ENCODE measurements at places on chromosomes 7 and 10.
A peak's percentile ranks its signal among the peaks of the same experiment; 100 is the strongest.

DNA sequence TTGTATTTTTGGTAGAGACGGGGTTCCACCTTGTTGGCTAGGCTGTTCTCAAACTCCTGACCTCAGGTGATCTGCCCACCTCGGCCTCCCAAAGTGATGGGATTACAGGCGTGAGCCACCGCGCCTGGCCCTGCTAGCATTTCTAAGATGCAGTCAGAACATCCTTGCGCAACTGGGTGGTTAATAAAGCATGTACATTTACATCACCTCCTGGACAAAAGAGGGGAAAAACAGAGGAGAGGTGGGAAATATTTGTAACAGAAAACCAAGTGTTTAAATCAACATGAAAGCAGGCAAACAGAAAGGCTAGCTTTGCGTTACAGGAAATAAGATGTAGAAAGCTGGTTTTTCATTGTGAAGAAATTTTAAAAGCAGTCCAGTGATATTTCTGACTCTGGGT is 220.9 kb upstream of the KMT2E start:
- peak; percentile 3 for DNase-seq

DNA sequence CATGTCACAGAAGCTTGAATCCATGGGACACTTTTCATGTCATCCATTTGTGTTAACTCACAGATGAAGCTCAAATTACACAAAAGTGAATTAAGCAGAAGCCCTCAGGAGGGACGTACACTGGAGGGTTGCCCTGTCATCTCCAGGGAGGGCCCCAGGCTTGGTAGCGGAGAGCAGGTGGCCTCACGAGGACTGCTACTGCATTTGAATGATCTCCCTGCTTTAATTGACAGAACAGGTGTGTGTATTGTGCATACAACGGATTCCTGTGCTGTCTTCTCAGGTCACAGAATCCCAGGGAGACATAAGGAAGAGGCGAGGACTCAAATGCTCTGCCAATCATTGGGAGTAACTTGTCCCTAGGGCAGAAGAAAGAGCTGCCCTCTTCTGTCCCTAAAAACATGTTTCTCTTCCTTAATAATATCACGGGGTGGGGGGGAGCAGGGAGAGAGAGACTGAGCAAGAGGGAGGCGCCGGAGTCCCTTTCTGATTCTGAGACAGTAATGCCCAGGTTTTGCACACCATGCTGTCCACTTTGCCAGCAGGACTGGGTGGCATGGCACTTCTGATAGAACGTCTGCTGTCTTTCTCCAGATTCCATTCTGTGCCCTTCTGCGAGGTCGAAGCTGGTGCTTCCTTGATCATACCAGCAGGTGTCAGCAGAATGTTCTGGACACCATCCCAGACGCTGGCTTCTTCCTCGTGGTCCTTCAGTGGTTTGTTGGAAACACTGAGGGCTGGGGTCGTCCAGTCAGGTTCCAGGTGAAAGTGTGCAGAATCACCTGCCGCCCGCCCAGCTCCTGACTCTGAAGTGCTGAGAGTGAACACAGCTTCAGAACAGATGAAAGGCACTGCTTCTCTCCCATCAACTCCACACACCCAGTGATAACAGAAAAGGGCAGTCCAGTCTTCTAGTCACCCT is 26.2 kb upstream of the RASGEF1A start:
- DNase-seq = no peak

- peak; percentile 67 for DNase-seq
Observed at GRCh38 chr10:126014309-126014708, 117.9 kb downstream of the FANK1 start.

GRCh38 chr7:46759711-46760480 is 822.0 kb downstream of the TNS3 start:
- no peak for DNase-seq

DNA sequence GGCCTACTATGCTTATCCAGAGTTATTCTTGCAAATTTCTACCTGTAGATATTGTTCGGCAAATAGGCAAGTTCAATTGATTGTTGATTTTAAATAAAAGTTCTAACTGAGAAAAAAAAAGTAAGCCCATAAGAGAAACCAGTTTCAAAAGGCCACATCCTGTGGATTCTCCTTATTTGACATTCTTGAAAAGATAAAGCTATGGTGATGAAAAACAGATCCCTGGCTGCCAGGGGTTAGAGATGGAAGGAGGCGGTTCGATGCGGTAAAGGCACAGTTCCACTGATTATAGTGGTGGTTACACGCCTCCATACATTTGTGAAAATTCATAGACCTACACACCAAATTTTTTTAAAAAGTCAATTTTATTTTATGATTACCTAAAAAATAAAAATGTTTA is 347.8 kb downstream of the KCNMA1 start:
- DNase-seq = no peak

DNA sequence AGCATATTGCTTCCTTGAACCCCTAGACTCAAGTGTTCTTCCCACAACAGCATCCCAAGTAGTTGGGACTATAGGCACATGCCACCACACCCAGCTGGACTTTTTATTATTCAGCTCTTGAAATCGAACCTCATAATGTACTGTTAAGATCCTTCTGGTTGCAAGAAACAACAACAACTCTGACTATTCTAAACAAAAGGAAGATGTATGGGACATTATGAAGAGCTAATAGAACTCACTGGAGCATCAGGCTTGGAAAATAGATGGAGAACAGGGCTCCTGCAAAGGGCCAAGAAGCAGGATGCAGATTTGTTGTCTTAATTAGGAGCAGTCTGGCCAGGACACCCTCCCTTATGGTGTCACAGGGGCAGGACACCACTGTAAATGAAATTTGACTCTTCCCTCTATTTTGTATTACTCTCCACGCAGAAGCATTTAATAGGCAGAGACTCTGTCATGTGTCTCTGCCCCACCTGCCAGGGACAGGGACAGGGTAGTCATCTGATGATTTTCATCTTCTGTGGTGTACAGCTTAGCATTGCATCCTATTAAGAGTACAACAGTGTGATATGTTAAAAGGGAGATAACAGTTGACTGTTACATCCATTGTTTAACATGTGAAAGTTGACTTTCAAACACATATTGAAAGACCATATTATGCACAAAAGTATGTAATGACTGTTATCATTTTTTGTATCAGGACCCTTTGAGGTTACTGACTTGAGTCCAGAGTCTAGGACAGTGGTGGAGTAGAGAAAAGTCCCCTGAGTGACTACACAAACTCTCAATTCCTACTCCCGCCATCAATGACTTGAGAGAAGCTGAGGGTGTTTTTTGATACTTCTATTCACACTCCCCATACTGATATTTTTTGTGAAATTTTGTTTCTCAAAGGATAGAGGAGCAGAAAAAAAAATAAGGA is 157.3 kb downstream of the LRRC4 start:
- no peak for DNase-seq

GRCh38 chr7:3300221-3300650 is 816 bp upstream of the SDK1 start:
- DNase-seq = no peak

GRCh38 chr7:63012633-63013183 is 985.9 kb upstream of the ZNF722 start:
- DNase-seq = no peak

DNA sequence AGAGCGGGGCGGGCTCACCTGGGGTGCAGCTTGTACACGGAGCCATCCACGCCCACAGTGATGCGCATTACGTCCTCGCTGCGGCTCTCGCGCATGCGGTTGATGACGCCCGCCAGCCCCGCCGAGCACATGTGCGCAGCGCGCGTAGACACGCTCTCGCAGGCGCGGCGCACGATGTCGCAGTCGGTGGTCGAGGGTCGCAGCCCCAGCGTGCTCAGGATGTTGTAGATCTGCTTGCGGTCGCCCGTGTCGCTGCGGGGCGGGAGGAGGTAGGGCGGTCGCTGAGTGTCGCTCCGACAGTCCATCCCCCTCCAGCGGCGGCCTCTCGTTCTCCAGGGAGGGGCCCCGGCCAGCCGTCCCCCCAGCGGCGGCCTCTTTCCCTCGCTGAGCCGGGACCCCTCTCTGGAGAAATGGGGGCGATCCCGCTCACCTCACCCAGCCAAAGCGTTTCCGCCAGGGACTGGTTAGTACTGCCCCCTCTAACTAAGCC is 4.4 kb upstream of the MYL7 start:
- DNase-seq = no peak

DNA sequence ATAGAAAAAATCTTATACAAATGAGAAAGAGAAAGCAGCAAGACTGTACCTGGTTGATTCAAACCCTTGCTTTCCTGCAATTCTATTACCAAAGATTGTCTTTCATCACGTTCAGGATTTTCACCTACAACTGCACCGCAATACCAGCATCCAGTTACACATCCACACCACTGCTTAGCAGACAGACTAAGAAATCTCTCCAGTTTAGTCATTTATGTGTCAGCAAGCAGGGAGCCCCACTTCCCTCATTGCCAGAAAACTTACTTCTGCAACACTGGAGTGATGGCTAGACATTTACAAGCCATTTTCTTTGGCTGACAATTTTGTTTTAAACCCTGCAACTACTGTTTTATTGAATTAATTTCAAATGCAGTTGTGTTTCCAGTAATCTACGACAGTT is 359.6 kb upstream of the MEOX2 start:
- DNase-seq = peak; percentile 43

- no peak for DNase-seq
Observed at GRCh38 chr10:114404171-114405010, at the start of gene AFAP1L2. TSS of gene AFAP1L2 (minus strand) at chr10:114404502. CDS start at chr10:114404455, 47 bp downstream.

DNA sequence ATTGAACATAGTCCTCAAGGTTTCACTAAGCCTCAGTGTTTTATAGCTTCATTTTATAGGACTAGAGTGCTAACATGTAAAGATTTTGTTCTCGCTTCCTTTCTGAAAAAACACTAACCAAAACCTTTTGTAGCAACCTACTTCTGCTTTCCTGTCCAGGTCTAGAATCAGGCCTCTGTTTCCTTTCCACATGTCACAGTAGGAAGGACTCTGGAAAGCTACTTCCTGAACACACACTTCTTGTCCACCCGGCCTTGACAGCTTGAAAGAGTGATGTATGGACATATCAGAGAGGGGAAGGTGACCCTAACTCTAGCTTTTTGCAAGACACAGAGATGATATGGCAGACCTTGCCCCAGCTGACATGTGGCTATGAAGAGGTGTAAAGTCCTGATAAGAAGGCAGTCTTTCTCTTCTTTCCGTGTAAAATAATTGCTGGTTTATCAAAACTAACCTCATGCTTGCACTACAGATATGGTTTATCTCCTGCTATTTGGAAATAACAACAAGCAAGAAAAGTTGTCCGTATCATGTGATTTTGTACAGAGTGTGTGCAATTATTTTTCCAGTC is 175.4 kb downstream of the SKAP2 start:
- DNase-seq = no peak

GRCh38 chr10:65555192-65555591 is 1370.6 kb upstream of the LRRTM3 start:
- DNase-seq = no peak

DNA sequence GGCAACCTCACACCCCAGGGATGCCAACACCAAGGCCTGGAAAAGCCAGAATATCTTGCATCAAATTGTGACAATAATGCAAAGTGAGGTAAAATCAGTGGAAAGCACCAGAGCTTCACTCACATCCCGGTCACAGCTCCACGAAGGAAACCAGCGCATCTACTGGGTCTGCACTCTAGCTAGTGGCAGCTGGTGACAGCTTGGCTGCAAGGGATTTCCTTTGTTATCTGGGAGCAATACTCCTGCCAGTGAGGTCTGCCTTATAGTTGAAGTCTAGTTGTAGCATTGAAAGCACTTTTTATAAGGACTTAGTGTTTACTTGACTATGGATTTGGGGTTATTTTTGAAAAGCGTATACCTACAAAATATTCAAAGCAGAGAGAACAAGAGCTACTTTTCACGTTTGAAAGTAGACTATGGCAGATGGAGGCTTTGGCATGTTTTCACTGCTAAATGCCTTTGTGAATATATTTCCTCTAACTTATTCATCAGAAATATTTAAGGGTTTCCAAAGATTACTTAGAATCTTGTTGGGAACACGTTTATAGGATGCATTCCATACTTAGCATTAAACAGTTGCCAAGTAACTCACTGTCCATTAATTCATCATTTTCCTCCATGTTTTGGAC is 26.1 kb downstream of the WDFY4 start:
- DNase-seq = no peak

DNA sequence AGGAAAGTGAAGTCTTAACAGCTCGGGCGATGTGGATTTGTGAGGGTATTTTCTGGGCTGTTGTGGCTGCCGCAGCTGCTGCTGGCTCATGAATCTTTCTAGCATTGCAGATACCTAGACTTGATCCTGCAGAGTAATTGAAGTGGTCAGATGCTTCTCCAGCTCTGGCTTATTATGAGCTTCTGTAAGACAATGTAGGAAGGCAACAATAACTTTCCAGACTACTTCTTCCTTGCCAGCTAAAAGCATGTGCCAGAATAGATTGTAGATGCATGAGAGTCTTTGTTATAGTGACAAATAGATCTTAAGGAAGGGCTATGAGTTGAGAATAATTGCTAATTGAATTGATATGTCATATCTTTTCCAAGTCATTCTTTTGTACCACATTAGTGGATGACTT is 461.4 kb upstream of the POT1 start:
- DNase-seq = no peak

DNA sequence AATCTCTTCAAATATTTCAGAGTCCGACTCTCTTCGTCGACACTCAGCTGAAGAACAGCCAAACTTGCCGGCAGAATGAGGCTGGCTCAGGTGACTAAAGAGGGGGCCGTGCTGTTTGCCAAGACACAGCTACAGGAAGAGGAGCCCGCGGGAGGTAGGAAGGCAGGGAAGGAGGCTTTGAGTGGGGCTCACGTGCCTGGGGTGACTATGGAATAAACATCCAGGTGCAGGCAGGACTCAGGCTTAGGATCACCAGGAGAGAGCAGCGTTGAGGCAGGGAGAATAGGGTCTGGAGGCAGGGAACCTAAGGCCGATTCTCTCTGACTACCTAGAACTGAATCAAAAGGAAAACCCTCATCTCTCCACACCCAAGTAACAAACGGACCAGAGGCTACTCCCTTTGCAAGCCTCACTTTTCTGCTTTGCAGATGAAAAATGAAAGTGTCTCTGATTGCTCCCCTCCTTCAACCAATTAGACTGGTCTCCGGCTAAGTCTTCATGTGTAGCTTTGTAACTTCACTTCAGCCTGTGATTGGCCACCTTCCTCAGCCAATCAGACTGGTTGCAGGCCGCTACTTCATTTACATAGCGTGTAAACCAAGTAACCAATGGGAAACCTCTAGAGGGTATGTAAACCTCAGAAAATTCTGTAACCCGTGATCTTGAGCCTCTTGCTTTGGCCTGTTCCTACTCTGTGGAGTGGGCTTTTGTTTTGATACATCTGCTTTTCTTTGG is 19.7 kb upstream of the BNIP3 start:
- DNase-seq = no peak
